OCI-M1 (cell line): ENCODE measurements at places on chromosomes 3 and 15.

DNA sequence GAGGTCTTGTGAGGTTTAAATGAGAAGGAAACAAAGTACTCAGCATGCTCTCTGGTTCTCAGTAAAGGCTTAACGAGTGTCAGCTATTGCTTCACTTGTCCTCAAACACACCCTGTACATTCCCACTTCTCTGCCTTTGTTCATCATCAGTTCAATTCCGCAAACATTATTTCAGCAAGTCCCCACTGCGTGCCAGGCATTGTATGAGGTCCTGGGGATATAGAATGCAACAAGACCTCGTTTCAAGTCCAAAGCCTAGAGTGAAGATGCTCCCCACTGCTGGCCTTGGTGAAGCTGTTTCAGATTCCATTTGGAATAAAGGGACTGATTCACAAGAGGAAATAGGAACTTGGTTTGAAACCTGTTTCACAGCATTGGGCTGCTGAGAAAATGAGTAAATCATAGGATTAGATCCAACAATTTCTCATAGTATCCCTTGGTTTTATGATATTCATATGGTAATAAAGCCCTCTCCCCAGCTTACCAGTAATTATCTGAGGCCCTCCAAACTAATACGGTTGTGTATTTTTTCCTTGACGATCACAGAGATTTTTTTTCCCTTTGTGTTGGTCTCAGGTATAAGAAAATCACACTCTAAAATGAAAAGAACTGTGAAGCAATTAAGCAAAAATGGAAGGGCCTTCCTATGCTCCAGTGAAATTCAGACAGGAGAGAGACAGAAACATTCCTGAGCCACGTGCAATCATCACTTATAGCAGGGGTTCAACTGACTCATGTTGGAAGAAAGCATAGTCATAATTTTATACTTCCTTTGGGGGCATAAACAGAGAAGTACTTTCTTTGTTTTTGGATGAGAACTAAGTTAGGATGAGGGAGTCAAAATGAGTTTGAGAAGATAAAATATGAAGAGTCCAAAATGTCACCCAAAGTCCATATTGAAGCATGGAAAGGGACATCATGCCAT is 258.6 kb downstream of the RORA start:
- DNase-seq = no peak

GRCh38 chr3:32885283-32885901 is 66.1 kb upstream of the CCR4 start:
- DNase-seq = no peak

DNA sequence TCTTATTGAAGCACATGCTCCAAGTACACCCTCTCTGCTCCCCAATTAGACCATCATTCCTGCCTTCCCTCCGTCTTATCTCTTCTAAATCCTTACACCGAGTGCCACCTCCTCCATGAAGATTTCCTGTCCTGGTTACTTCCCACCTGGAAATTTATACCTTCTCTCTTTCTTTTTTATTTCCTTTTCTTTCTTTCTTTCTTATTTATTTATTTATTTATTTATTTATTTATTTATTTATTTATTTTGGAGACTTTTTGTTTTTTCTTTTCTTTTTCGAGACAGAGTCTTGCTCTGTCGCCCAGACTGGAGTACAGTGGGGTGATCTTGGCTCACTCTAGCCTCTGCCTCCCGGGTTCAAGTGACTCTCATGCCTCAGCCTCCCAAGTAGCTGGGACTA is 45.9 kb upstream of the ABHD2 start:
- no peak for DNase-seq

- no peak for DNase-seq
These were observed 18.9 kb downstream of the PTH1R start for GRCh38 chr3:46896386-46896785.

GRCh38 chr3:57068437-57069089 is 8.1 kb downstream of the SPATA12 start:
- peak; percentile 44 for DNase-seq

DNA sequence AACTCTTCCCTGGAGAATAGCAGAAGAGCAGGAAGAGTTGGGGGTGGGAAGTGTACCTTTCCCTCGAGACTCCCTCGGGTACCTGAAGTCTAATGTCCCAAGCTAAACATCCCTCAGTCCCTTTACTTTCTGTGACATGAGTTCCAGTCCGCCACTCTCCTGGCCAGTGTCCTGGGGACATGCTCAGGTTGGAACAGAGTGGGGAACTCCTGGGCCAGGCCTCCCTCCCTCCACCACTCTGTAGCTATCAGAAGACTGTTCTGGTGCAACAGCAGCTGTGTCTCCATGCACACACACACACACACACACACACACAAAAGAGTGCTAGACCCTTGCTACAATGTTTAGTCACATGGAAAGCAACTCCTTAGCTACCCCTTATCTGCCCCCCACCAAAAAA is 155.0 kb upstream of the HES1 start:
- DNase-seq = no peak

GRCh38 chr3:11991751-11992150 is 12.4 kb upstream of the SYN2 start:
- no peak for DNase-seq

DNA sequence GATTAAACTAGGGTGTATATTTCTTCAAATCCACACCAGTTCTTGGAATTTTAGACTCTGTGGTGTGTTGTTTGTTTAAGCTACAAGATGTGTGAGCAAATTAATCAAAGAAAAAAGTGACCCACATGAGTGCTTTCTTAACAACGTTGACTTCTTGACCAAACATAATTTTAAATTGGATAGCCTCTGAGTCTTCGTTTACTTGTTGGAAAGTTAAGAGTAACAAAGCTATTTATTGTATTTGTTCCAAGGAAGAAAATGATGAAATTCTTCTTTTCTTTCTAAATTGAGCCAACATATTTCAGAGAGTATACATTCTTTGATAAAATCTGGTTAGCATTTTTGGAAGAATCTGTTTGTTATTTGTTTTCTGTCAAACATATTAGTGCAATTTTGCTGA is 99.9 kb upstream of the IGSF10 start:
- no peak for DNase-seq

- DNase-seq = no peak
These were observed 171.7 kb downstream of the C3orf38 start for GRCh38 chr3:88321363-88322050.

DNA sequence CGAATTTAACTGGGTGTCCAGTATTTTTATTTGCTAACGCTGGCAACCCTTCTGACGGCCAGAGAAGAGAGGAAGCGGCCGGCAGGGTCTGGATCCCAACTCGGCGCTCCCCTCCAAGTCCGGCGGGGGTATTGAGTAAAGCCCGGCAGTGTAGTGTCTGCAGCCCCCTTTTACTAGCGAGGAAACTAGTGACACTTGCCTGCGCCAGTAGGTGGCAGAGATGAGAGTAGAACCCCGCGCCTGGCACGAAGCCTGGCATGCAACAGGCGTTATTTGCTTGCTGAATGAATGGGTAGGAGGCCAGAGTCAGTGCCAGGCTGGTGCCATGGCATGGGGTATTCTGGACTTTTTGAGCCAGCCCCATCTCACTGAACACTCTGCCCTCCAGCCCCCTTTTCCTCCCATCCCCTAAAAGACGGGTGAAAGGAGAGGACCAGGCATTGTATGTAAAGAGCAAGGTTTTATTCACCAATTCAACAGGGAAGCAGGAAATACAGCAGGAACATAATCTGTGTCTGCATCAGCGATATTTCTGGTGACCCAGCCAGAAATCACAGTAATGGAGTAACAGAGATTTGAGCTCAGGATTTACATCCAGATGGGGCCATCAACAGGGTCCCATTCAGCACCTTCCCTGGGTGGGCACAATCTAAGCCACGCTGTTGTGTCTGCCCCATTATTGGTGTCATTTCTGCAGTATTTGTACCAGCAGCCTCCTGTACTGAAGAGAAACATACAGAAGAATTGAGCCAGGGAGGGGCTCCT is 788 bp upstream of the WDR73 start:
- DNase-seq = peak; percentile 81

DNA sequence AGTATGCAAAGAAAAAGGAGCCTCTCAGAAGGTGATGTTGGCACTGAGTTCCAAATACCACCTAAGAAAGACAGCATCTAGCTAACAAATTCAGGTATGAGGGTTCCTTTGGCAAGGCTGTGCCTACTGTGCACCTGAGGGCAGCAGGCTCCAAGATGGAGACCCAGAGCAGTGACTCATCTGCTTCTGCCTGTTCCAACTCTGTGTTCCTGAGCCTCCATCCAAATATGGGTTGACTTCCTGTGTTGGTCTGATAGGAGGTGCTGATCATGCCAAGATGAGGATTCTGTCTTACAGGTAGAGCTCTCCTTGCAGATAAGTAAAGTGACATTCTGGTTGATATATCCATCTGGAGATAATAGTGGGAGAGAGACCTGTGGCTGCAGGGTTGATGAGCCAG is 26.0 kb downstream of the SV2B start:
- DNase-seq = no peak

DNA sequence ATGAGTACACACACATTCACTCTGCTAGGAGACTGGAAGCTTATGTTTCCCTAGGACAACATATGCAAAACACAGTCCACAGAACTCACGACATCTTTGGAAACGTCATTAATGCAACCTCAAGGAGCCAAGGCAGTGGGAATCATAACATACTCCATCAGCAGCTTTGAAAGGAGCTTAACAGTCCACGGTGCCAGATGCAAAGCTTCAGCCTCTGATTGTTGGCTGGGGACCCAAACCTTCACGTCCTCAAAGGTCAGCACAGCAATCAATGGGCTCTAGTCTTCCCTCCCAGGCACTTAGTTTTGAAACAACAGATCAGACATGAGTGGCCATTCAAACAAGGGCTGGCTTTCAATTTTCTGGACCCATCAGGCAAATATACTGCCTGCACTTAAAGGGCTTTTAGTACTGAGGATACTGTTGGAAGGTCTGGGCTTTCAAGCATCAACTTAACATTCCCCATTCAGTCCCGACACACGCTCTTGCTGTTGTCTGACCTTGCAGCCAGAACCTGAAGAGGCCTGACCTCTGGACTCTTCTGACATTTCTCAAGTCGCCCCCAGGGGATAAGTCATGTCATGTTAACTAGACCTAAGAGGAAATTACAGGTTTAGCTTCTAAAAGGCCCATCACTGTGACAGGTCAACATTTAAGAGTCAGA is 223.0 kb downstream of the PDZRN3 start:
- DNase-seq = no peak

GRCh38 chr15:94064676-94065313 is 166.6 kb upstream of the MCTP2 start:
- no peak for DNase-seq

DNA sequence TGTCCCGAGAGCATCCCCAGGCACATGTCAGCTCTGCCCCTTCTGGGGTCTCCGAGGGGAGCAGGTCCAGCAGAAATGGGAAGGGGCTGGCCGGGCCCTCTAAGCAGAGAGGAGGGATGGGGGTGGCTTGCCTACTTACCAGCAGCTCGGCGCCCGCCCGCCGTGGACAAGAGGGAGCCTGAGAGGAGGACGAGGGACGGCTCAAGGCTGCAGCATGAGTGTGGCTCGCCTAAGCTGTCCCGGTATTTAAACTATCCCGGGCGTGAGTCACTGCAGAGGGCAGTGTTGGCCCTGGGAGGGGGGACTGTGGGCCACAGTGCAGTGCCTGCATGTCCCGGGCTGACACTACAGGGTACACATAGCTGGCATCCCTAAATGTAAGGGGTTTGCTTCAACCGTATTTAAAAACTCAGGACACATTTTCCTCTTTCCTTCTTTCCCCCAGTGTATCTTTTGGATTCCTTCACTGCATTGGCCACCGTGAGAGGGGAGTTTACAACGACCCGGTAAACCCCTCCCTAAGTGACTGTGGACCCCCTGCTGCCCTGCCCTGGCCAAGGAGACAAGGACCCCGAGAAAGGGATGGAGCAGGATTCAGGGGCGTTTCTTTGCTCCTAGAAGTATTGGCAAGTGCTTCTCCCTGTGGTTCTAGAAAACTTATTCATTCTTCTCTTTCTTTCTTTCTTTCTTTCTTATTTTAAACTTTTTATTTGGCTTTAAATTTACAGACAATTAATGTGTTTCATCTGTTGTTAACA is at the start of gene LRRC15:
Gene LRRC15 (minus strand): TSS at position 222 of the 758 bp plus-strand sequence. CDS start 8,700 bp downstream, outside the sequence.
- DNase-seq = peak; percentile 7

- no peak for DNase-seq
These were observed 155.4 kb upstream of the GBE1 start for GRCh38 chr3:81916890-81917289.

- DNase-seq = peak; percentile 71
These were observed 15.3 kb upstream of the BHLHE40 start for GRCh38 chr3:4963669-4964570.

DNA sequence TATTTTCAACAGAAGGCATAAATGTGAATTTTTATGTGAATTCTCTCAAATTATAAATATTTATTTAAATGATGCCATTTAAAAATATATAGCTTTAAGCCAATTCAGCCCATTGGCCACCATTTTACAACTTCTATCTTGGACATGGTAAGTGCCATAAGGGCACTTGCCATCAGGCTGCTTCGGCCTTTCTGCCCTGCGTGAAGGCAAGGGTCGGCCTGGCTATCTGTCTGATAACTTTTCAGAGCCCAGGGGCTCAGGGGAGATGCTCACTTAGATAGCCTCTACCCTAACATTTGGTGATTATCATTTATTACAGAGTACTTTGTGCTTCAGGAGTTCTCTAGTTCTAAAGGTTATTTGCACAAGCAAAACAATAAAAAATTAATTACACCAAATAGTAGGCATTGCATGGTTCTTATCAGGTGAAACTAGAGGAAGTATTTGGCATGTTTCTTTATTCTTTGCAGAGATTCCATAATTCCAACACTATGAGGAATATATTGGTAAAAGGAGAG is 62.4 kb upstream of the MBNL1 start:
- DNase-seq = no peak

DNA sequence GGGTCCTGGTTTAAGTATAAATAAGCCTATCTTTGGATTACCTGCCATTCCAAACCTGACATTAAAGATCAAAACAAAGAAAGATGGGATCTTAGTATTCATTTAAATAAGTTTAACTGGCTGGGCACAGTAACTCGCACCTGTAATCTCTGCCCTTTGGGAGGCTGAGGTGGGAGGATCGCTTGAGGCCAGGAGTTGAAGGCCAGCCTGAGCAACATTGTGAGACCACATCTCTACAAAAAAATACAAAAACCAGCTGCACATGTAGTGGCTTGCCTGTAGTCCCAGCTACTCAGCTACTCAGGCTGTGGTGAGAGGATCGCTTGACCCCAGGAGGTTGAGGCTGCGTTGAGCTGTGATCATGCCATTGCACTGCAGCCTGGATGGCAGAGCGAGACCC is 176.9 kb downstream of the FNDC3B start:
- no peak for DNase-seq

DNA sequence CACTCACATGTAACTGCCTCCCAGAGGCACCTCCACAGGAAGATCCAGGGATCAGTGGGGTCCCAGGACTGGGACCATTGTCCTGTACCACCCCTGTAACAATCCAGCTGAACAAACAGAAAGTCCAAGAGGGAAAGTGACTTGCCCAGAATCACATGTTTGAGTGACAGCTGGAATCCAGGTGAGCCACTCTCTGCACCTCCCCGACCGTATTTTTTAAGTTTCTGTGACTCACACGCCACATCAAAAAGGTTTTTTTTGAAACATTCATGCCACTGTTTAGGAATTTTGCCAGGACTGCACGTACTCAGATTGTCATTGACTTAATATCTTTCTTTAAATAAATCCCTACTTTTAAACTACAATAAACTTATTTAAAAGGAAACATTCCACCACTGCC is 9.8 kb upstream of the SLC6A1 start:
- DNase-seq = no peak
